ENCODE measurements at places on chromosomes 11 and 22. TPM values are rescaled to one million over a fixed set of nuclear protein-coding genes. Genes with fewer than 3 reads are reported as not detected.

The CLCF1 gene
- total RNA-seq, result 1.1 TPM

The DHCR7 gene
- 53.8 TPM for total RNA-seq

DNA sequence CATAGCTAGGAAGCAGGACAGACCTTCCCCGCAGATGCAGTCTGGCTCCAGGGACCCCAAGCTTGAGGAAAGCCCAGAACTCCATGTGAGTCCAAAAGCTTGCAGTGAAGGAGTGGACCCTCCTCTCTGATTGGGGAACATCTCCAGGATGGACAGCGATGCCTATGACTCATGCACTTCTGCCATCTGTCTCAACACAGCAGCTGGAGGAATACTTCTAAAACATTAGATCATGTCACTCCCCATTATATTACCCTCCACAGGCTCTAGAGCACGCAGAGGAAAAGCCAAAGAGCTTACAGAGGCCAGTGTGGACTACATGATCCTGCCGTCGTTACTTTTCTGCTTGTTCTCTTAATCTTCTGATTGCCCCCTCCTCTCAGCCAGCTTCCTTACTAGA is 605.7 kb downstream of the INSC start:
- no peak for DNase-seq

DNA sequence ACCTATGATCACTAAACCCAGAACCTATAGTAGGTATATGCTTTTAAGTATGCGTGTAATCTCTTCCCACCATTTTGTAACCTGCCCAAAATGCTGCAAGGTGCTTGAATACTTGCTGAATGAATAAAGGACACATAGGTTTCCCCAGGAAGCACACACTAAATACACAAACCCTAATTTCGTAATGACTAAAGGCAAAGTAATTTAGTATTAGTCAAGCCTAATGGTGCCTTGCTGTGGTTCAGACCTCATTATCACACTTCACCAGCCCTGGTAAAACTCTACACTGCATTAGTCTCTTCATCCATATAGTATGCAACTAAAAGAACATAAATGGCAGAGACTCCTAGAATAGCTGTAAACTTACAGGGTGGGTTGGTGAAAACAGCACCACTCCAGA is 289.0 kb upstream of the PITPNB start:
- no peak for DNase-seq

DNA sequence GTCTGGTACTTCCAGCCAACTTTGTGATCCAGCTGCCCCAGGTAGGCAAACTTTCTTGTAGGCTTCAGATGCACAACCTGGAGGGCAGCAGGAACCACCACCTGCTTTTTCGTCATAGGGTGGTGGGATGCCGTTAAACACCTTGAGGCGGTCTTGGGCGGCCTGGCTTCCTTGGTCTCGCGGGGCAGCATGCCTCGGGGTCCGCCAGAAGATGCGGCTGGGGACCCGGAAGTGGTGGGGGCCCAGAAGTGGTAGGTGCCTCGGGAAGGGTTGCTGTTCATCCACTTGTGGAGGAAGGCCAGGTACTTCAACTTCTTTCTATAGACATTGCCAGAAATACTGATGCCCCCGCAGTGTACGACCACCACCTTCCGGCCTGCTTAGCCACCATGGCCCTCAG is 13.3 kb downstream of the DUSP18 start:
- no peak for DNase-seq

The CAT gene
- 98.1 TPM for total RNA-seq

The LAYN gene
- 3.5 TPM for total RNA-seq

GRCh38 chr11:43367382-43368178 is 8.9 kb downstream of the TTC17 start:
- no peak for DNase-seq

The CARNS1 gene
- 11.9 TPM for total RNA-seq

The ANO9 gene
- 0.55 TPM for total RNA-seq

GRCh38 chr11:92702037-92702804 is 267.2 kb upstream of the MTNR1B start:
- no peak for DNase-seq

The JAML gene
- total RNA-seq, result 5.3 TPM

DNA sequence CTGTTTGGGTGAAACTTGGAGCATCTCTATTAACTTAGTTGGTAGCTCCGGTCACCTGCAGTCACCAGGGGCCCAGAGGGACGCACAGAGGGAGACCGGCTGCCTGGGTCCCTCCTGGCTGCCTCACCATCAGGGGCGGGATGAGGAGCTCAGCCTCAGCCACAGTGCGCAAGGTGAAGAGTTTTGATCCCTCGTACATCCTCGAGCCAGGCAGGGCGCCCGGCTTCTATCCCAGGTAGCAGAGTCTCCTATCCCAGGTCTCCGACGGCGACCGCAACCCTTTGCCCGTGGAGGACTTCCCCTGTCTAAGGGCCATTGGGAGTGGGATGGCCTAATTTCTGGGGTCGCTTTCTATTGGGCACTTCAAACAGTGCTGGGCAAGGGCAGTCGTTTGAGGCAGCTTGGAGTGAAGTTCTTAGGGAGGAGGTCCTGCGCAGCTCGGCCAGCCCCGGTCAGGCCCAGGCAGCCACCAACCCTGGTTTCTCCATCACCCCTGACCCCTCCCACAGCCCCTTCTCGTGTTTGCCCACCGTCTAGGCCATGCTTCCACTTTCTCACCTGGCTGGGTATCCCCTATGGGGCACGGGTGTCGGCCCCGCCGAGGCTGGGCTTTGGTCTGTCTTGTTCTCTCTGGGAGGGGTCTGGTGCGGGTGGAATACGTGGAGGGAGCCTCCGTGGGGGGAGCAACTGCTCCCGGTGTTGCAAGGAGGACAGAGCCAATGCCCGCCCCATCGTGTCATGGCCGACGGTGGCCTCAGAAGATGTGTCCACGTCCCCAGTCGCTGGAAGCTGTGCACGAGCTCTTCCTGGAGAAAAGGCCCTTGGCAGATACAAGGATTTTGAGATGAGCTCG is 3.6 kb upstream of the MRGPRG start:
- DNase-seq, result peak; percentile 17

DNA sequence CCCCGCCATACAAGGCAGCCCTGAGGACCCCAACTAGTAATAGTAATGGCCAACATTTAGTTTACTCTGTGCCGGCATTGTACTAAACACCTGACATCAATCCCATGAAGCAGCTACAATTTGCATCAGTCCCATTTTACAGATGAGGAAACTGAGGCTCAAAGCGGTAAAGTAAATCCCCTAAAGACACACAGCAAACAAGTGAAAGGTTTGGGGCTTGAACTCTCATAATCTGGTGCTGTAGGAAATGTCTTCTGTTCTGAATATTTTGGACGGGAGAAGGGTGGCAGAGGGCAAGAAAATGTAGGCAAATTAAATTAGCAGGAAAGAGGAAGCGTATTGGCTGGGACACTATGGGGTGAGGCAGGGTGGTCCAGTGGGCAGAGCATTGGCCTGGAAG is 160.3 kb upstream of the SYT13 start:
- no peak for DNase-seq

Data from left cardiac atrium (tissue), 4 donors.